ENCODE measurements at places on chromosomes 7 and 10.

DNA sequence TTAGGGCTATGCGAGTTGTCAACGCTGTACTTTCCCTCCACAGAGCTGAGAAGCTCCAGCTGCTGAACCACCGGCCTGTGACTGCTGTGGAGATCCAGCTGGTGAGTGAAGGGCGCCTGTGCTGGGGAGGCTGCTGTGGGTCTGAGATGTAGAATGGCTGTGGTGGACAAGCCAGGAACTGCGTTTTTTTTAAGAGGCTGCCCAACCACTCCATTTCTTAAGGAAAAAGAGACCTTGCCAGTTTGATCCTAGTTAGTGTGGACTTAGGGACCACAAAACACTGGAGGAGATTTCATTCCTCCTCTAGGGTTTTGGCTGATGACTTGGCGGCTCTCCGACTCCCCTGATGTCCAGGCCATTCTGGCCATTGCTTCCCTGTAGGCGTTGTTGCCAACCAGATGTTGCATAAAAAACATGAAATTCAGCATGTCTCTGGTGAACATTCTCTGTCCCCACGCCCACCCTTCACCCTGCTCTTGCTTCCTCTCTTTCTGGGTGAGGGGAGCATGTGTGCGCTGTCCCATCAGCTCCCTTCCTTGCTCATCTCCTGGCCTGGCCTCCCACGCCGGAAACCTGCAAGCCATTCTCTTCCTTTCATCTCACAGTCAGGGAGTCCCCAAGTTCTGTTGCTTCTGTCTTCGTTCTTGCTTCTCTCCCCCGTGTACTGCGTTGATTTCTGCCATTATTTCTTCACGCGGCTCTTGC is 30.9 kb downstream of the CRCP start:
- DNase-seq: no peak

DNA sequence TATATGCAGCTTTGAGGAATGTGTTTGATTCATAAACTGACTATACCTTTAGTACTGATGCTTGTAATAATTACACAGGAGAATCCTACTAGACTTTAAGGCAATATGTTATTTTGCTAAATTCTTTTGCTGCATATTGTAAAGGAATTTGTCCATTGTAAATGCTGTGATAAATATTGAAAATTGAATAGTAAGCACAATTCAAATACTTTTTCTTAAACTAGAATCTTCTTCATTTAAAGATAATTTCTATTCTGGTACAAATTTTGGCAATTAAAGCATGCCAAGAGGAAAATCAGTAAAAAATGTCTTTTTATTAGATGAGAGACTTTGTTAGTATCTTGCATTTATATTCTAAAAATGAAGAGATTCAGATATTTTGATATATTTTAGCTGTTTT is 45.4 kb downstream of the SMNDC1 start:
- DNase-seq: no peak

- no peak for DNase-seq
These were observed 389.4 kb downstream of the SORCS1 start for GRCh38 chr10:106775127-106775526.

DNA sequence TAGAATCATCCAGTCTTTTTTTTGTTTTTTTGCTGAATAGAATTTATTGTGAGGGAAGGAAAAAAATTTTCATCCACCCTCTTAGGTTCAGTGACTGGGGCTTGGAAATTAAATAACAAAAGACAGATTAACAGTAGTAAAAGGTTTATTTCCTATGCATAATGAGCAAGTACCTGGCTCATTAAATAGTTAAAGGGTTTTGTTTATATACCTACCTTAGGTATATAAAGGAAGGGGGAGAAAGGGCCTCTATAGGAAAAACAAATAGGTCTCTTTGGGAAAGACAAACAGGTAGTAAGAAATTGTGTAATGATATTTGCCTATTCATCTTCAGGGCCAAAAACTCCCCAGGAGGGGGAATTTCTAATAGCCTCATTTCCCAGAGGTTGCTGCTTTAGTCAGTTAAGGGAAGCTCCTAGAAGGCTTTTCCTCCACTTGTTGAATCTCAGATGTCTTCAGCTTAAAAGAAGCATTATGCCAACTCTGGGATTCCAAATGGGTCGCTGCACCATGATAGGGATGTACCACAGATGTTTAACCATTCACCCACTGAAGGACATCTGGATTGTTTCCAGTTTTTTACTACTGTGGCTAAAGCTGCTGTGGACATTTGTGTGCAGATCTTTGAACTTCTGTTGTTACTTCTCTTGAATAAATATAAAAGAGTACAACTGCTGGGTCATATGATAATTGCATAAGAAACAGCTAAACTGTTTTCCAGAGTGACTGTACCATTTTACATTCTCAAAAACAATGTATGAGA is 11.3 kb downstream of the ACADSB start:
- DNase-seq: no peak

- DNase-seq: no peak
These were observed 16.7 kb upstream of the C10orf95 start for GRCh38 chr10:102467971-102468438.

- DNase-seq: no peak
These were observed 95.4 kb downstream of the TRIL start for GRCh38 chr7:28862595-28863272.

All from activated CD8-positive, alpha-beta memory T cell treated with anti-CD3 and anti-CD28 coated beads for 1 hour (primary cell).